ENCODE measurements at places on chromosomes 6 and 20.

DNA sequence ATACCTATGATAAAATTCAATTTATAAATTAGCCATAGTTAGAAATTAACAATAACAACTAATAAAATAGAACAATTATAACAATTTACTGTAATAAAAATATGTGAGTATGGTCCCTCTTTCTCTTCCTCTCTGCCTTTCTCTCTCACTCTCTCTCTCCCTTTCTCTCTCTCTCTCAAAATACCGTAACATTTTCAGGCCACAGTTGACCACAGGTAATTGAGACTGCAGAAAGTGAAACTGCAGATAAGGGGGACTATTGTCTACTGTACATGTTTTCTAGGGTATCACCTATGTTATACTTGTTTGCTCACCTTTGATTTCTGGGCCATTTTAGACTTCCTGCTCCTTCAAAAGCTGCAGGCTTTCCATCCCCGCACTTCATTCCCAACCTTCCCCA lies 46.8 kb downstream of the LY86 start:
- no peak for DNase-seq

GRCh38 chr6:22029171-22029570 lies 267.7 kb downstream of the PRL start:
- DNase-seq = no peak

- DNase-seq = no peak
Measured at GRCh38 chr6:80967609-80968008, 784.9 kb downstream of the TENT5A start.

DNA sequence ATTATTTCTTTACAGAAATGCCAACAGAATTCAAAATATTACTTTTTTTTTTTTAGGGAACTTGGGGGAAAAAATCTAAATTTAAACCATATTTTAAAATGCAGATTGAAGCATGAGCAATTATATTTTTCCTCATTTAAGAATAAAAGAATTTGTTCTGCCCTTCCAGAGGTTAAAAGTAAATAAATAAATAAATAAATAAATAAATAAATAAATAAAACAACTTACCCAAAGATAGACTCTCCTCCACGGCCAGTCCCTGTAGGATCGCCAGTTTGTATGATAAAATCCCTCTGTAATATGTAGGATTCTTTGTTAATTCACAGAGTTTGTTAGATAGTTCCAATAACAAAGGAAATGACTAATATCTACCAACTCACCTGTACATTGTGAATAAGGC lies 4.7 kb downstream of the PPIL4 start:
- DNase-seq = no peak

DNA sequence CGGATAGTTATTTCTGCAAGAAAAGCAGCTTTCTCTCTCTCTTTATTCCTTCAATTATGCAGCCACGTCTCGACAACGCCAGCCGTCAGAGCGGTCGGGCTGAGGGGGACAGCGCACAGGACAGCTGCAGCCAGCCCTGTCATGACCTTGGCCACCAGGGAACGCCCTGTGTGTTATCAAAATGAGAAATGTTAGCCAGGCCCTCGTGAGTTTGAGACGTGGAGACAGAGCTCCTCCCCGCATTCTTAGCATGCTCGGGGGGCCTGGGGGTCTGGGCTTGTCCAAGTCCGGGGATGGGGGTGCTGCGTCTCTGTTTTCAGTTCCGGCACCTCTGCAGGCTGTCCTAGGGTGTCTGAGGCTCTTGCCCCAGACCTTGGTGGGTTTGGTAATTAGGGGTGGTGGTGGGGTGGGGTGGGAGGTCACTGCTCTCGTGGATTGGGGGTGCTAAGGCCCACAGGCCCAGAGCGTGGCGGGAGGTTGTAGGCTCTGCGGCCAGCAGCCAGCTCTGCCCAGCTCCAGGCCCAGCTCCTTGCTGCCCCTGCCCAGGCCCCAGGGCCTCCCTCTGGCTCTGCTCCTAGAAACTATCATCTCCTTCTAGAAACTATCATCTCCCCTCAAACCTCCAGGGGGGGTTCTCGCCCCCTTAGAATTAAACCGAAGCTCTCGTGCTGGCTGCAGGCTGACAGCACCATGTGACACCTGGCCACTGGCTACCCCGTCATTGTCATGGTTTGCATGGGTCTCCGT lies 54.3 kb upstream of the GATA5 start:
- no peak for DNase-seq

DNA sequence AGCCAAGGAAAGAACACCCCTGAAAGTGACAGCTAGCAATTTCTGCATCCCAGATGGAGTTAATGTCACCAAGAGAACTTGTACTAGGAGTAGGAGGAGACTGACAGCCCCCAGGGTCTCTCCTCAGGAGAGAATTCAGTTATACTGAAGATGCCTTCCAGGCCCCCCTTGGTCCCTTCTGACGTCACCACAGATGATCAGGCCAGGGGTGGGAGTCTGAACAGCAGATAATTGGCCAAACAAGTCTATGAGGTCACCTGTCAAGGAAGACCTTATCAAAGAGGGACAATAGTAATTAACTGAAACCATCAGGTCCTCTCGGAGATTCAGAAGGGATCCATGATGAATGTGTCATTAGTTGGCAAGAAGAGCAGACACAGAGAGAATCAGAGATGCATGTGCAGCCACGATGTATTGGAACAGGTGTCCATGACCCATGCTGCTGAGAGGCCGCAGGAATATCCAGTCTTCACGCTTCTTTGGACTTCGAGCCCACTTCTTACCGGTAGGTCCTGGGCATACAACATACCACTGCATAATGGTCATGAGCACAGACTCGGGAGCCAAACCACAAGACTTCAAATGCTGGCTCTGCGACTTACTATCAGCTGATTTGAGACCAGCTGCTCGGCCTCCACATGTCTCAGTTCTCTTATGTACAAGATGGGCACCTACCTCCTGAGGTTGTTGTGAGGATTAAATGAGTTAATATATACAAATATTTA lies 10.2 kb downstream of the TRIM10 start:
- DNase-seq = no peak

DNA sequence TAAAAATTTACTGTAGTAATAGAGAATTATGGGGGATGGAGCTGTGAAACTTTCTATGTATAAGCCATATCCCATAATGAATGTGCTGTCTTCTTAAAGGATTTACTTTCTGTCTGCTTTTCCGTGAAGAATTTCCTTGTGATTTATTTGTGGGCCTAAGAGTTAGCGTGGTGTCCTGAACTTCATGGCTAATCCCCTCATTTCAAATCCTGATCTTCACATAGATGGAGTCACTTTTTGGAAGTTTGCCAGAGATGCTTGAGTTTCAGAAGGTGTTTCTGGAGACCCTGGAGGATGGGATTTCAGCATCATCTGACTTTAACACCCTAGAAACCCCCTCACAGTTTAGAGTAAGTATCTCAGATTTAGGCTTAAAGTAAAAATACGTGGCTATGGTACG lies 19.4 kb upstream of the CLDN20 start:
- no peak for DNase-seq

DNA sequence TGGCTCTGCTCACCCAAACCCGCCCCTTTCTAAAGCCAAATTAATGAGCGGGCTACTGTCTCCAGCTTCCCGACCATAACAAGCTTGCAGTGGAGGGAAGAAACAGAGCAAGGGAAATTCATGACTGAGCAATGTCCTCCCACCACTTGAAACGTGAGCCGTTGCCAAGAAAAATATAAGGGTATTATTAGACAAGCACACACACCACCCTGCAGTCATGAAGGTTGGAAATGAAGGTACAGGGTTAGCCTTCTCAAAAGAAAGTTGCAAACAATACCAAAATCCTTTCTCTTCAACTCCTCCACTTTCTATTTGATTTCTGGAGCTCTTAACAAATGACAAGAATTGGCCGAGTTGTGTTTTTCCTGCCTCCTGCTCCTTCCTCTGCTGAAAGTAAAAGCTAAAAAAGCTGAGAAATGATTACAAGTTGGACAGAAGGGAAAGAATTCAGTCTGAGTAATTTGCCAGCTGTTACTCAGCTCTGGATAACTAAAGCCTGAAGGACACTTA lies 151.1 kb upstream of the B3GAT2 start:
- DNase-seq = no peak

GRCh38 chr6:11072101-11072500 lies 21.5 kb upstream of the SMIM13 start:
- DNase-seq = no peak

DNA sequence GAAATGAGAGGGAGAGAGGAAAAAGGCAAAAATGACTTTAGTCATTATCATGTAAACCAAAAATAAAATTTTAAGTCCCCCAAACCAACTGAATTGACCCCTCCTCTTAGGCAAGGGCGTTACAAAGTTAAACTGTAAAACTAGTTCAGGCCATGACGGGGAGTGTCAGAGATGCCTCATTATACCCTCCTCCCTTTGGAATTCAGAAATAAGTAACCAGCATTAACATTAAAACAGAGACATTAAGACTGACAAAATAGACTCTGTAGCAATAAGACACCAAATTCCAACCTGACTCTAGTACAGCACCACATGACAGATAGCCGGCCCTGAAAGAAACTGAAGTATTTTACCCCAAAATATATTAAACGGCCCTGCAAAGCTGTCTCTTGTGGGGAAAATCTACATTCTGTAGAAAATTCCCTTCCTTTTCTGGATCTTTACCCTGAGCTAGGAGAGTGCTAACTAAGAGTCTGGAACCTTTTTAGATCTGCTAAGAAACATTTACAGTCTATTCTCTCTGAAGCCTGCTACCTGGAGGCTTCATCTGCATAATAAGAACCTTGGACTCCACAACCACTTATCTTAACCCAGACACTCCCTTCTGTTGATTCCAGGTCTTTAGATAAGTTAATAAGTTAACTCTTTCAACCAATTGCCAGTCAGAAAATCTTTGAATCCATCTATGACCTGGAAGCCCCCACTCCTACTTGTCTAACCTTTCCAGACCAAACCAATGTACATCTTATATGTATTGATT lies 150.7 kb downstream of the PKHD1 start:
- no peak for DNase-seq

- no peak for DNase-seq
Measured at GRCh38 chr6:149499066-149499465, 14.3 kb upstream of the ZC3H12D start.

DNA sequence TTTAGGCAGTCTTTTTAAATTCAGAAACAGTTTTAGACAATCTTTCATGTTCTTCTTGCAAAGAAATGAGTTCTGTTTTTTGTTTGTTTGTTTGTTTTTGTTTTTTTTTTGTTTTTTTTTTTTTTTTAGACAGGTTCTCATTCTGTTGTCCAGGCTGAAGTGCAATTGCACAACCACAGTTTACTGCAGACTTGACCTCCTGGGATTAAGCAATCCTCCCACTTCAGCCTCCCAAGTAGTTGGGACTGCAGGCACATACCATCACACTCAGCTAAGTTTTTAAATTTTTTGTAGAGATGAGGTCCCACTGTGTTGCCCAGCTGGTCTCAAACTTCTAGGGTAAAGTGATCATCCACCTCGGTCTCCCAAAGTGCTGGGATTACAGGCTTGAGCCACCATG lies 96.2 kb downstream of the OTOR start:
- DNase-seq = no peak

- no peak for DNase-seq
Measured at GRCh38 chr20:25720285-25720684, 23.6 kb upstream of the ZNF337 start.

- no peak for DNase-seq
Measured at GRCh38 chr20:47927944-47928343, 142.7 kb upstream of the SULF2 start.

DNA sequence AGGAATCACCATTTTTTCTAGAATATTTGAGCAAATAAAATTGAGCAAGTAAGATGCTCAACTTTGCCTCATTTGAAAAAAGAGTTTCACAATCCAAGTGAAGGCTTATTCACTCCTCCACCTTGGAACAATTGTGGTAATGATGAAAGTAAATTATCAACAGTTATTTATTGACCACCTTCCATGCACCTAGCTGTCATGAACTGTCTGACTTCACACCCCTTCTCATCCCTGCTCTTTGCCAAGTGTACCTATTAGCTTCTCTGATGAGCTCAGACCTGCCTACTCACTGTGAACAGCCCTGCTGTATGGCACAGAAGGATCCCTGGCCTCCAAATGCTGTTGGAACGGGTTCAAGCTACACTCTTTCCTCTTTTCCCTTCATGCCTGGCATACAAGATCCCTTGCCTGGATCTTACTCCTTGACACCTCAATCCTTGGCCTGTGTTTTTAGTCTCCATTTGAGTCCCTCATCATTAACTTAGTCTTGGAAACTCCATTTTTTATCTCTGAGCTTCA lies 99.0 kb upstream of the PREP start:
- no peak for DNase-seq

DNA sequence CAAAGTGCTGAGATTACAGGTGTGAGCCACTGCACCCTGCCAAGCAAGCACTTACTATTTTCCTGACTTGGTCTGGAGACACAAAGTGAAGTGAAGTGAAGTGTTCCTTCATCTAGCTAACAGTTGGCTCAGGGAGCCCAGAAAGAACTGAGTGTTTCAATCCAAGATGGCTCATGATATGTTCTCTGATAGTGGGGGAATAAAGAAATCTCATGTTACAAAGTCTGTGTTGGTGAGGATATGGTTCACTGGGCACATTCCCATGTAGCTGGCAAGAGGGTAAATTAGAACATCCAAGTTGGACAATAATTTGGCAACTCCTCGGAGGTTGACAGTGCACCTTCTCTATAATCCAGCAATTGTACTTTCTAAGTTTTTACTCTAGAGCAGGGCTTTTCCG lies 5.0 kb upstream of the ITPR3 start:
- DNase-seq = no peak

DNA sequence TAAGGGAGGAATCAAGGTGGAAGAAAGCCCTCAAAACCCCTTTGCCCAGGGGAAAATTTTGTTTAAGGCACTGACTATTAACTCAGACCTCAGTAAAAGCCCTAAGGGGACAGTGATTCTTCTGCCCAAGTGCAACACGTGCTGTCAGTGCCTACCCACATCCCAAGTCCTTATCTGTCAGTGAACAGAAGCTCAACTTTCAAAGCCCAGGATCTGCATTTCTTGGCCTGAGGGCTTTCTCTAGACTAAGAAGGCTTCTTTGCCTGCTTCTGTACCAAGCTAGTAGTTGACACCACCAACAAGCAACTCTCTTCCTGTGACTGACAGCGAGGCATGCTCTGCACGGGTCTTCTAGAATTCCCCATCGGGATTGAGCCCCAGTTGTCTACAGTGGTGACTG lies 416.0 kb upstream of the SPTLC3 start:
- no peak for DNase-seq

DNA sequence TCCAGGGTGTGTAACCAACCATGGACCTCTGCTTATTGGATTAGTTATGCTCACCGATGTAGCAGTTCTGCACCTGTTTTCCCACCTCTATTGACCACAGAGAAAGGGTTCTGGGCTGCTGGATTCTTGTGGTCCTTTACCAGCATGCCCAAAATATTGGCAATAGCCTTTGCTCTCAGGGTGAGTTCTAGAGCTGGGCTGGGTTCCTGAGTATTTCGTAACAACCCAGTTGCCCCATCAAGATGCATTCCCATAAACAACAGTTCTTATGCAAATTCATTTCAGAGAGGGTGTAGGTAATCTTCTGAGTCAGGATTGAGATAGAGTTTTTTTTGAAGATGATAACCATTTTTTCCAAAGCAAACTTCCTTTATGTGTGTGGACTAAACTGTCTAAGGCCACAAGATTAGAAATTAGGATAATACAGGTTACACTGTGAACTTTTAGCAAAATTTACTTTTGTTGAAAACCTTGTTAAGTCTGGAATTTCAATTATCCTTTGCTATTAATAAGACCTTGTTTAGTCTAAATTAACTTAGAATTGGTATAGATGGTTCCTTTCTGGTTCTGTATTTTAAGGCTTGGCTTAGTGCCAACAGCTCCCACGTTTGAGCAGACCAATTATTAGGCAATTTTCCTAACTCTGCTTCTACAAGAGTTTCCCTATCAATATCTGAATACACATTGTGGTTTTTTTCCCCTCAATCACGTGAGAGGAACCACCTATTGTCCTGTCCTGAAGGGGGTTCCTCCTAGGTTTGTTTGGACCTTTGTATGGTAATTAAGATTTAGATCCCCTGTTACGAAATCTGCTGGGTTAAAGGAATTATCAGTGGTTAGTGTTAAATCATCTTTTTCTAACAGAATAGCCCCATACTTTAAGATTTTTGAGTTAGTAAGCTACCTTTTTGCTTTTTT lies 46.1 kb downstream of the TBX18 start:
- DNase-seq = no peak
